ENCODE measurements at places on chromosomes 5 and 9.

DNA sequence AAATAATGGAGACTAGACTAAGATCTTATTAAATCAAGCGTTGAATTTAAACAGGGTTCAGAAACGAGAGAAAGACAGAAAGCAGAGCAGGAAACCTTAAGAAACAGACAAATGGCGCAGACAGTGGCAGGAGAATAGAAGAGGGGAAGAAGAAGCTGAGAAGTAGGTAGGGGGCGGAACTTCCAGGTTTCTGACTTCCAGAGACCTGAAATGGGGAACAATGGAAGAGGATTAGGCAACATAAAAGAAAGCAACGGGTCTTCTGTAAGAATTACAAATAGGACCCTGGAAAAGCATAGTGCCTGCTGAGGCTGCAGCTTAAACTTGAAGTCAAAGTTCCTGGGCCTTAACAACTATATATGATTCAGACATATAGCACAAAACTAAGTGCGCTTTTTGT lies 101.7 kb downstream of the BNC2 start:
- DNase-seq: no peak

DNA sequence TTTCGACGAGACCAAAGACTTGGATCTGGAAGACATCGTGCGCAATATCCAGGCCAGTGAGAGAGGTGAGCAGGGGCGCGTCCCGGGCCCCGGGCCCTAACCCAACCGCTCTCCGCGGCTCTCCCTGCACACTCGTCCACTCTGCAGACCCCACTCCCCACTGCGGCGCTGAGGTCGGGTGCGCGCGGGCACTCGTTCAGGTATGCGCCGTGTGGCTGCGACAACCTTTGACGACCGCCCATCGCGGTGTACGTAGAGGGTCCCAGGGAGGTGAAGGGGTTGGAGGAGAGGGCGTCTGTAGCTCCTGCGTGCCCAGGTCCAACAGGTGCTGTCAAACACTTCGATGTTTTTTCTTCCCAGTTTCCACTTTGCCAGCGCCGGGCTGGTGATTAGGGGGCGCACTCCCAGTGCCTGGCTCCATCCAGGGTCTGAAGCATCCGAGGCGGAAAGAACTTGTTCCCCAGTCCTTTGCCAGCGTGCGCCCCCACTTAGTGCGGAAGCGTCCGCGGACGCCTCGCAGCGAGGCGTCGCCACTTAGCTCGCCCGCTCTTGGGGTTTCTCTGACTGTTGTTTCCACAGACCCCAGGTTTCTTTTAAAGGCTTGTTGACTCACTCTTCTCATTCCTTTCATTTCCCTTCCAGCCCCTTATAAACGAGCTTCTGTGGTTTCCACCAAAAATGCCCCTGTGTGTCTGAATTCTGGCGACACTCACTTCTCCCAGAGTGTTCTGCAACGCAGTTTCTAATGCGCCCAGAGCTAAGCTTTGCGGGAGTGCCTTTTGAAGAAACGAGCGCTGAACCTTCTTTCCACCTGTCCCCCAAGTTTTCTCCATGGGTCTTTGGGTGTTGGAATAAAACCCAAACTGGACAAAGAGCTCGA lies 1.6 kb downstream of the NPR3 start:
- DNase-seq: no peak

- no peak for DNase-seq
Measured at GRCh38 chr5:60185231-60186099, 291.9 kb upstream of the PDE4D start.

- no peak for DNase-seq
Measured at GRCh38 chr5:17143335-17143734, 74.1 kb upstream of the BASP1 start.

- no peak for DNase-seq
Measured at GRCh38 chr5:111942661-111943401, 185.8 kb upstream of the NREP start.

DNA sequence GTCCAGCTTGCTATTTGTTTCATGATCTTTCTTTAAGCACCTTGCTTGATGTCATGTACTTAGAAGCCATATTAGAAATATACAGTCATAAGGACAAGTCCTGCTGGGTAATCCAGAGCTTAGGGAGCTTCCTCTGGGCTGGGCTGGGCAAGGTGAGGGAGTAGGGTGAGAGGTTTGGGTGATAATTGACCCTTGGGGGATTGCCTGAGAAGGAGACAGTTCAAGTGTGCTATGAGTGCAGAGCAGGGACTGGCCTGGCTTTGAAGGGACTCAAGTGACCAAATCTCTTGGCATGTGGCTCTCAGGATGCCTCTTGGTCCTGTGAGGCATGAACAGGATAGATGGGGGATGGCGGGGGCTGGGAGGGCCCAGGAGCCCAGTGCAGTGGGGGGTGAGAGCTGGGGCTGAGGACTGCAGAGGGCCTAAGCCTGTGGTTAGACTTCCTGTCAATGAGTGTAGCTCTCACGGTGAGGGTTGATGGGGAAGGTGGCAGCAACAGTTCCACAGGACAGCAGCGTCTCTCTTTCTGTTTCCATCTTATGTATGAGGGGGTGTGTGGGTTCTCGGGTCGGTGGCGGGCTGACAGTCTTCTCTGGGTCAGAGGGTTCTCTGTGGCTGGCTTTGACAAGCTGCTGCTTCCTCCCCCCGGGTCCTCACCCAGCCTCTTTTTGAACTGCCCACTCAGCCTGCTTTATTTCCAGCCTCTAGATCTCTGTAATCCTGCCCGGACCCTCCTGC lies 53.5 kb downstream of the RGS3 start:
- no peak for DNase-seq

DNA sequence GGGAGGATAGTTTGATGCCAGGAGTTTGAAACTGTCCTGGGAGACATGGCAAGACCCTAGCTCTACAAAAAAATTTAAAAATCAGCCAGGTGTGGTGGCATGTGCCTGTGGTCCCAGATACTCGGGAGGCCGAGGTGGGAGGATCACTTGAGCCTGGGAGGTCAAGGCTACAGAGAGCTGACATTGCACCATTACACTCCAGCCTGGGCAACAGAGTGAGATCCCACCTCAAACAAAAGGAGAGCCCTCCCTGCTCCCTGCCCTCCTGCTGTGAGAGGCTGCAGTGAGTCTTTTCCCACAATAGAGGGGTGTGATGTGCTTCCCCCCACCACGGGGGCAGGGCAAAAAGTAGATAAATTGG lies 10.1 kb upstream of the CCDC187 start:
- no peak for DNase-seq
